ENCODE measurements at places on chromosomes 7 and 10. TPM values are rescaled to one million over a fixed set of nuclear protein-coding genes. Genes with fewer than 3 reads are reported as not detected.

Gene ADAP1
- 1.4 TPM for total RNA-seq

Gene STEAP1B
- total RNA-seq: 1.1 TPM

Gene ING3
- total RNA-seq: 33.0 TPM

Gene RBP3
- not detected for total RNA-seq

DNA sequence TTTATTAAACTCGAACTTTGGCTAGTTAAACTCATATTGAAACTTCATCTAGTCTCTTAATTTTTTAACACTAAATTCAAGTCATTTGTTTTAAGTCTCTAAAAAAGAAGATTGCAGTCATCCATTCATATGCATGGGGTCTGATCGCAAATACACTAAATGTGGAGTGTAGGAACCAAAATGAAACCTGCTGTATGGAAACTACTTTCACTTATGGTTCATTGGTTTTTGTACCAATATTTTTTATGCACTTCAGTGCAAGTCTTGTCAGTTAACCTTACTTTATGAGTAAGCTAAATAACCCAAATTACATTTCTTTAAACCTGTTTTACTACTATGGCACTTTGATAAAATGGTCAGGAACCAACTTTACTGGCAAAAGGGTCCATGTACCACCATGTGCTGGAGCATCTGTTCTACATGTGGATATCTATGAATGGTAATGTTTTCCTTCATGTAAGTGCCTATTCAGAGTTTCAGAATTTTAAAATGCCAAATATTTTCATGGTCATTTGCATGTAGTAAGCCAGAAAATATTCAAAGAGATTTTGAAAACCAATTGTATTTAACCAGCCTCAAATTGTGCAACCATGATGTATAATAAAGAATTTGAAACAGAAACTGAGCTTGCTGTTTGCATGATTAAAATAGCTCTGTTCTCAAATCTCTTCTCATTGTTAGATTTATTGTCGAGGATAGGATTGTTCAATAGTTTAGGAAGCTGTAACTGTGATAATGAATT is 7.6 kb upstream of the SUPV3L1 start:
- DNase-seq: no peak

GRCh38 chr7:80724249-80724871 is 85.9 kb downstream of the CD36 start:
- no peak for DNase-seq

GRCh38 chr7:106283501-106283830 is 1.3 kb downstream of the NAMPT start:
- no peak for DNase-seq
